ENCODE measurements at places on chromosomes 5 and 9.
A peak's percentile ranks its signal among the peaks of the same experiment; 100 is the strongest.

GRCh38 chr9:84939774-84940173 lies 270.2 kb downstream of the NTRK2 start:
- DNase-seq: no peak

DNA sequence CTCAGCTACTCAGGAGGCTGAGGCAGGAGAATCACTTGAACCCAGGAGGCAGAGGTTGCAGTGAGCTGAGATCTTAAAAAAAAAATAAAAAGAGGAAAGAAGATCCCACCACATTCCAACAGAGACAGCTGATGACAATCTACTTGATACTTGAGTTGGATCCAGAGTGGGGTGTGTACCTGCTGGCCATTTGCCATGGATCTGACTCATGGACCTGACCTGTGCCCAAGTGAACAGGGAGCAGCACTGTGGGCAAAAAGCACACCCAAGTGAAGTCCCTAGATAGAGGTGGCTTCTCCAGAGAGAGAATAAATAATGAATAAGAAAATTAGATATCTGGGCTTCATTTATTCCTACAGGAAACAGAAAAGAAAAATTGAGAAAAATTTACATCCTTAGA lies 81.2 kb upstream of the MIER3 start:
- no peak for DNase-seq

DNA sequence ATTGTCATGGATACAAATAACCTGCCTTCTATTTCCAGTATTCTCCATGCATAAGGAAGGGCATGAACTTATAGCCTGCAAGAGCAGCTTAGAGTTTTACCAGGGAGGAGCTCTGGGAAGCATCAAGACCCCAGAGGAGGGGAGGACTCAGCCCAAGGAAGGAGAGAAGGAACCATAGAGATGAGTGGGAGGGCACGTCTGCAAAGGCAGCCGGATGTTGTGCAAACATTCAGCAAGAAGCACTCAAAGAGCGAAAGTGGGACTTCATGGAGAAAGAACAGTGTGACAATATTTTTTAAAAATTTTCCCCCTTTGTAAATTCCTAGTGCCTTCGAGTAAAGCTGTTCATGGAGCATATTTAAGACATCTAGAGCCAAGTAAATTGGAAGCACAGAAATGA lies 270.1 kb upstream of the PTGER4 start:
- DNase-seq: peak; percentile 53

- no peak for DNase-seq
Measured at GRCh38 chr9:133234577-133235322, 25.7 kb upstream of the OBP2B start.

DNA sequence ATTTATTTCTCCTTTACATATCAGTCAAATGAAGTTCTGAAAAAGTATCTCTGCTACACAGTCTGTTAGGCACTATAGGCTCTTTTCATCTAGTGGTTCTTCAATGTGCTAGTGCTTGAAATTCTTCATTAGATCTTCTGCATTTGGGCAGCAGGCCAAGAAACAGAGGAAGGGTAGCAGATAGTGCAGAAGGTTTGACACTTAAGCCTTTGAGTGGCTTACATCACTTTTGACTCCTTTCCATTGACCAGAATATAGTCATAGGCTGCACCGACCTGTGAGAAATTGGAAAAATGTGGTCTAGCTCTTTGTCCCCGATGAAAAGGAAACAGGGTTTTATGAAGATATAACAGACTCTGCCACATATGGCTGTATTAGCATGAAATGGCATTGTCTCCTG lies 459.5 kb upstream of the PTGER4 start:
- DNase-seq: no peak

GRCh38 chr9:82449986-82450385 lies 461.4 kb downstream of the SPATA31D1 start:
- DNase-seq: no peak

GRCh38 chr5:137836997-137837396 lies 30.7 kb upstream of the MYOT start:
- DNase-seq: no peak

GRCh38 chr5:169754737-169755136 lies 117.7 kb downstream of the DOCK2 start:
- no peak for DNase-seq

DNA sequence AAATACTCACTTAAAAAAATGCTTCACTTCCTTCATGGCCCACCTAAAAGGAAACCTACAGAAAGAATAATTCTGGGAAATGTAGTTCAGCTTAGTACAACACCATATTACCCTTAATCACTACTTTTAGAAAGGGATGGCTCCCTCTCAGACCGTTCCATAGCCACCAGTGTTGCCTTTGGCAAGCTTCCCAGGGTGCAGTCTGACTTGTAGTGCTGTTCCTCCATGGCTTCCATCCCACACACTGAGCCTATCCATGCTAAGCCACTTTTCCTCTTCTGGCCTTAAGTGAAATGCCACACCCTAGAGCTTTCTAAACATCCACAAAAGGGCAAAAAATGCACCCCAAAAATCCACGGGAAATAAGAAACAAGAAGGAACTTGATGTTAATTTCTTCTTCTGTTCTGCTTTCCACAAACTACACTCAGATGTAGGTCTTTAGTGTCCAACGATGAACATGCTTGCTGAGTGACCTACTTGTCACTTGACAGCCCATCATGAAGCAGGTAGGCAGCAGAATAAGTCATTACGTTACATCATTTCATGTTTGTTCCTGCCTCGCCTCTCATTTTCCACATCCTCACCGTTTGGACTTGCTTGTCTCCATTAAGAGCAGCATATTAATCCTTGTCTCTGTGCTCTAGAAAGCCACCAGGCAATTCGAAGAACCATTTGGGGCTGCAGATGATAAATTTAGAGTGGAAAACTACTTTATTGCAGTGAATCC lies 391.1 kb upstream of the GRAMD2B start:
- no peak for DNase-seq

- DNase-seq: no peak
Measured at GRCh38 chr5:143213851-143214363, 189.6 kb downstream of the NR3C1 start.

DNA sequence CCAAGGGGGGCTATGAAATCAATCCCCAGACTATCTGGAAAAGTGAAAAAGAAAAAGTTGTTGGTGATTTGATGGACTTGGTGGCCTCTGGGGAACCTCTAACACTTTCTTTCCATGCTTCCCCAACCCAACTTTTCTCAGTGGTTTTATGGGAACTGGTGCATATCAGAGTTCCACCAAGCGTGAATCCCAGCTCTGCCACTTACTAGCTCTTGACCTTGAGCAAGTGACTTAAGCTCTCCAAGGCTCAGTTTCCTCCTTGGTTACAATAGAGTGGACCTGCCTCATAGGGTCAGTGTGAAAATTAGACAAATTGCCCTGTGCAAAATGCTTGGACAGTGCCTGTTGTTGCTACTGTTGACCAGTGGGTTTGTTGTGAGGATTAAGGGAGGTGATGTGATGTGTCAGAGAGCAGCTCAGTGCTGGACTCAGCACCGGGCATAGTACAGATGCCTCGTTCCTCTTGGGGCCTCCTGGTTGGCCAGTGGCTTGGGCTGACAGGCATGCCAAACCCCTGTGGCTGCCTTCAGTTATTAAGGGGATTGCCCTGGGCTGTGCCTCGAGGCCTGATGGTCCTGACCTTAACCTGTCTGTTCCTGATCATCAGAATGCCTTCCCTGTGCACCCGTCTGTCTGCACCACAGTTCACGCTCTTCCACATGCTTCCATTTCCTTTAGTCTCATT lies 49.3 kb downstream of the COL15A1 start:
- DNase-seq: no peak

GRCh38 chr5:87627363-87627762 lies 214.6 kb upstream of the CCNH start:
- no peak for DNase-seq

DNA sequence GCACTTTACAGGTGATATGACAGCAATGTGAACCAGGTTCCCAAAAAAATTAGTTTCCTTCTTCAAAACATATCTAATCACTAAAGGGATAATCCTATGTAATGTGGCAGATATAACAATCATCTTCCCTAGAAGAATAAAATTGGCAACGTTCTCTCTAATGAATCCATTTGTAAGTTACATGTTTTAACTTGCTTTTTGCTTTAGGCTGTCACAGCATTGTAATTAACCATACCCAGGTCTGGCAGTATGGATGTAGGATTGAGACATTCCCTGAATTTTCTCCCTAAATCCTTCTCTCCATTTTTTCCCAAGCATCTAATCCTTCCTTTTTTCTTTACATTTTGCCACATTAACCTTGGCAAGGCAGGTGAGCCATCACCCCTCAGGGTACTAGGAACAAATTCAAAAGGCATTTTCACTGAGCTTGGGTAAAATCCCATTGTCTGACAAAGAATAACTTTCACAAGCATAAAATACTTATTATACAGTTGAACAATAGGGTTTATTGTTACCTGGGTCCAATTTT lies 548.3 kb downstream of the SEMA5A start:
- no peak for DNase-seq

DNA sequence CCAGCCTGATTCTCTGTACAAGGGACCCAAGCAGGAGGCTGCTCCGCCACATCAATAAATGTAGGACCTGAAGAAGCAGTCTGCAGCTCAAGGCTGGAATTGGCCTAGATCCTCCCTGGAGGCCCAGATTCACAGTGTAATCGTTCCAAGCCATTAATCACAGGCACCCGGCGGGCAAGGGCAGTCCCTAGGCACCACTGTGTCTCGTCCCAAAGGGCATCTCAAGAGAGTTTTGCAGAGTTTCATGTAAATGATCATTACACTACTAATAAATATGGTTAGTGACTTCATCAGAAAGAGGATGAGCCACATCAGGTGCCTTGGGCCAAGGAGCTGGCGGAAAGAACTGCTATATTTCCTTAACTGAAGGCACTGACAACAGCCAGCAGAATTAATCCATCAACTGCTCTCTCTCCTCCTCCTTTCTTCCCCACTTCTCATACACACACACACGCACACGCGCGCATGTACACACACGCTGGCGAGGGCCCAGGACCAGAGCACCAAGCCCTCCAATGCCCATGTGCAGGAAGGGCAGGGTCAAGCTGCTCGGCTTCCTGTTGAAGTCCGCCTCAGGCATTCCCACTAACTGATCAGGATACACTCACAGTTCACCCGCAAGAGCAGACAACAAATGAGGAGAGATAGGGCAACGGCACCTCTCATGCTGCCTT lies 33.9 kb downstream of the GNAQ start:
- DNase-seq: no peak

DNA sequence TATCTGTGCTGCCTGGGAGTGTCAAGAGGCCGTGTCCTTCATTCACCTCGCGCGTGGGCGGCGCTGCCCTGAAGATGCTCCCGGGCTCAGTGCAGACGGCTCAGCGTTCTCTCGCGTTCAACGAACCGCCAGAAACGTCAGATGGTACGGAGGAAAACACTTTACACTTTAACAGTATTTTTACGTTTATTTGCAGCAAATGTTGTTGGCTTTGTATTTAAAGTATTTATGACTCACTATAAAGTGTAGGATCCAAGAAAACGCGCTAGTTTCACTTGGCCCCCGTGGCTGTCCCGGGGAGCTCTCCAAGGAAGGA lies 544 bp upstream of the ERCC6L2 start:
- peak; percentile 50 for DNase-seq

DNA sequence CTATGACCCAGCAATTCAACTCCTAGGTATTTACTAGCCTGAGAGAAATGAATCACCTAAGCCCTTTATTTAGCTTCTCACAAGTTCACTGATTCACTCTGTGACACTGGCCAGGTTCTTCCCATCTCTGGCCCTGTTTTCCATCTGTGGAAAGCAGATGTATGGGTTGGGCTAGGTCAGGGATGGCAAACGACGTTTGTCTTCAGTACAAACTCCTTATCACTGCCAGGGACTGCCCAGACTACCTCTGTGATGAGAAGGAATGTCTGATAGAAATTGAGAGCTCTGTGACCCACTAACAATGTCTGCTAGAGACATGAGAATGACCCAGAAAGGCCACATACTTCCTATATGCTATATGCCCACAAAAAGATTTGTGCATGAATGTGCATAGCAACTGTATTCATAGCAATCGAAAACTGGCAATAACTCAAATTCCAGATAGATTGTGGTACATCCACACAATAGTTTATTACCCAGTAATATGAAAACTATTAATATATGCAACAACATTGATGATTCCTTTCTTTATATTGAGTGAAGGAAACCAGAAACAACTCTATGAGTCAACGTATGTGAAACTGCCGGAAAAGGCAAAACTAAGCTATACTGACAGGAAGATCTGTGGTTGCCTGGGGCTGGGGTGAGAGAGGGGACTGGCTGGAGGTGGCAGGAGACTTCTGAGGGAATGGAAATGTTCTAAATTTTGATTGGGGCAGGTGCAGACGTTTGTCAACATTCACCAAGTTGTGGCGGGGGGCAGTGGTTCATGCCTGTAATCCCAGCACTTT lies 32.0 kb upstream of the ADAM19 start:
- DNase-seq: peak; percentile 55

- DNase-seq: no peak
Measured at GRCh38 chr9:127340721-127341120, 56.2 kb upstream of the SLC2A8 start.

- DNase-seq: no peak
Measured at GRCh38 chr9:28832168-28832770, 1259.0 kb upstream of the C9orf72 start.

GRCh38 chr5:112511920-112512319 lies 92.8 kb upstream of the EPB41L4A start:
- no peak for DNase-seq

DNA sequence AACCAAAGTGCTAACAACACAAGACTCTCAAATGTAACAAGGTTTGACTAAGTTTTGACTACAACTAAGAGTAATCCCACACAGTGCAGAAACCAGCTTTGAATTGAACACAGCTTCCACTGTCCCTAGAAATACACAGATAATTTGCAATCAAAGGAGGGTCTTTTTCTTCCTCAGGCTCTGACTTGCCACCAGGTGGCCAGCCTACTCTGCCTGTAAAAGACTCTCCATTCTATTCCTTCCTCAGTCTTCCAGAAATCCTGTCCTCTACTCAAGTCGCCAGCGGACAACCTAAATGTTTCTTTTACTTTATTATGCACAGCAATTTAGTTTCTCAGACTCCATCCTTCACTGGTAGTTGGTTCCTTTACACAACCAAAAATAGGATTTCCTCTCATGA lies 32.2 kb upstream of the MCTP1 start:
- no peak for DNase-seq

- no peak for DNase-seq
Measured at GRCh38 chr5:129909225-129909624, 5.0 kb downstream of the CHSY3 start.

DNA sequence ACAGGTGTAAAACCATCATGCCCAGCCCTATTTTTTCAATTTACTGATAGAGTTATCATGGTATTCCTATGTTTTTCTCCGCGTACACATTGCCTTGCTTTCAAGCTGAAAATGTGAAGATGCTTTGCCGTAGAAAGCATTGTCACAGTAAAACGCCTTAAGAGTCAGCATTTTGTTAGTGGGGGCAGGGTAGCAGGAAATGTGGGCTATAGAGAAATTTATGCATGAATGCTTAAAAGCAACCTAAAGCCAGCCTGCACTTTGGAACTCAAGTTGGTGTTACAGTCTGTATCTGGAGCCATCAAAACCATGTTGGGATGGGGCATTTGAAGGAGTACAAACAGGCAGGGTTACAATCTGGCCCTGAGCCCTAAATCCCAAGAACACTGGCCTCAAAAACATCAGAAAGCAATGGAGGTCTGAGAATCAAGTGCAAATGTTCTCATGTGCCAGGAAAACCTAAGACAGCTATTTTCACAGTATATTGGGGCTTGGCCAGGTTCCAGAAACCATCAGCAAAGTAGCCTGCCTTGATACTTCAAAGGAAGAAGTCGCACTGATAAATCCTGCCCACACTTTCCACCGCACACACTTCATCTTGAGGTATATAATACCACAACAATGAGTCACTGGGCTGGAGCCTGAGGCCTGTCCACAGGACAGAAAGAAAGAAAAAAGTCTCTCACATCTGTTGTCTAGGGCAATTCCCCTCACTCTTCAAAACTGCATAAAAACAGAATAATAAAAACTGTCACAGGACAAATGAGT lies 313.8 kb downstream of the ENC1 start:
- peak; percentile 42 for DNase-seq

- no peak for DNase-seq
Measured at GRCh38 chr9:36138901-36139300, 2.4 kb downstream of the GLIPR2 start.

All from CD4-positive, alpha-beta T cell treated with Interferon alpha-2 for 1 hour (primary cell).